ENCODE measurements at places on chromosomes 5 and 9.

DNA sequence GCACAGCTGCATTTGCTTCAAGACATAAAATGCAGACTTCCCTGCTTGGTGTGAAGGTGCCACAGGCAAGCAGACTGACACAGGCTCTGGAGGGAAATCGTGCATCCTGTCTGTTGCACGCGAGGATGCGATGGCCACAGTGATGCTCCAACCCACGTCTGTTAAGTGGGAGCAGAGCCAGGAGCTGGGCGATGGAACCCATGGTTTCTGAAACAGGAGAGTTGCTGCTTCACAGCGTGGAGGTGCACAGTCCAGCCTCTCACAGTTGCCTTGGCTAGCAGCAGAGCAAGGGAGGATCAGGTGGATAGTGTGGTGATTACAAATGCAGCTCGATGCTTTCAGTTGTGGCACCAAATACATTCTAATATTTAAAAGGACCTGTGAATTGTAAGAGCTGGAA lies 108.8 kb downstream of the TENT4A start:
- no peak for DNase-seq

DNA sequence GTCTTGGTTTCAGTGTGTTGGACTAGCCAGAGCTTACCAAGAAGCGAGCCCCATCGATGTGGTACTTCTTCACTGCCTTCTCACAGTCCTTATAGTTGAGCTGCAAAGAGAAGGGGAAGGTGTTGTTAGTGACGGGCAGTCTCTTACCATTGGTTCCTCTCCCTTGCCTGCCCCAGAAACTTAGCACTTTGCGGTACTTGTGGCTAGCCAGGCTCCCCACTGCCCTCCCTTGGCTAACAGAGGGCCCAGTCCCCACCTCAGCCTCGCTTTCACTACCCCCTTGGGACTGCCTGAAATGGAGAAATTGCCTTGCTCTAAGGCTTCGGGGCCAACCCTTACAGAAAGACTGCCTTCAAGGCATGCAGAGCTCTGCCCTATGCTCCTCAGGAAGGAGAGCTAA lies 4.3 kb downstream of the LCP2 start:
- no peak for DNase-seq

- DNase-seq, result peak; percentile 53
Measured at GRCh38 chr5:133967698-133968203, 674 bp downstream of the C5orf15 start.

DNA sequence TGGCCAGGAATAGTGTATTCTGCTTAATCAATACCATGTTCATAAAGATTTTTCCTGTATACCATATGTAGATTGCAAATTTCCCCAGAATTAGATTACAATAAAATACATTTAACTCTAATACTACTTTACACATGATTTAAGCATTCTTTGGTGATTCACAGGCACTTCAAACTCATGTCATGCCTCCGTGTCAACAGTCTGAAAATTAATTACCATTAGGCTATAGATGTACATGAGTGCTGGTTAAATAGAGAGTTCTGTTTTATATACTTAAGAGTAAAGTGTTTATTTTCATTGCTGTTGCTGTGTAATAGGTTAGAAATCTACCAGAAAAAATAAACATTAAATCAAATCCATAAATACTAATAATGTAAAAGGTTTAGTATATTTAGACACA lies 159.8 kb downstream of the ZSWIM6 start:
- peak; percentile 15 for DNase-seq

GRCh38 chr5:41156739-41157138 lies 56.6 kb downstream of the C6 start:
- DNase-seq, result peak; percentile 85
